ENCODE measurements at places on chromosomes 5 and 9.

GRCh38 chr9:2808105-2808504 is 35.8 kb downstream of the PUM3 start:
- no peak for DNase-seq

GRCh38 chr5:39502704-39503103 is 77.9 kb upstream of the DAB2 start:
- DNase-seq: no peak

DNA sequence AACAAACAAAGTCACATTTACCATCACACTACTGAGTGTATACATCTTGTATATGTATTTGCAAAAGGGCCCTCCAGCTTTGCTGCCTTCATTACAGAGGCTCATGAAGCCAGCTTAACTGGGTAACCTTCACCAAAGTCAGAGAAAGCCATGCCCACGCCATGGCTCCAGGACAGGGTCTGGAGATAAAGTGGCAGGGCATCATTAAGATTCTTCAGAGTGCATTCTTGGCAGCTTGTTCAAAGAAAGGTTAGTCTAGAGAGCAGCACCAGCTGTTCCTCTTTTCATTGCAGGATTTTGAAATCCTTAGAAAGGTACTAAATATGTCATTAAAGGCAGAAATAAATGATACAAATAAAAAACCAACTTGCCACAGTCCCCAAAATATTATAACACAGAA is 333.2 kb downstream of the NDUFS4 start:
- no peak for DNase-seq

DNA sequence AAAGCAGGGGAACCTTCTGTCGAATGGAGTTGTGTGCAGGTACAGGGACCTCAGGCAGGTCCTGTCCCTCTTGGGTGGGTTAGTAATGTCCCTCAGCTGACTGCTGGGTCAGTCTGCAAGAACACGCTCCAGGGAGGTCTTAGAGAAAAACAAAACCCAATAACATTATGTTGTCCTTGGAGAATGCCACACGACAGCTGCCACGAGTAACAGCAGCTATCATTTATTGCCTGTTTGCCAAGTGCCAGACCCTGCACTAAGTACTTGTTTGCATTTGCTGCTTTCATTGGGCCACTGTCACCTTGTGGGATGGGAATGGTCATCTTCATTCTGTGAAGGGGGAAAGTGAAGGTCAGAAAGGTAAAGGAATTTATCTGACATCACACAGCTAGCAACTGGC is 310.3 kb downstream of the SLIT3 start:
- DNase-seq: no peak

GRCh38 chr5:32726086-32726557 is 15.0 kb downstream of the NPR3 start:
- no peak for DNase-seq

GRCh38 chr5:129392681-129393080 is 67.4 kb upstream of the ADAMTS19 start:
- DNase-seq: no peak

DNA sequence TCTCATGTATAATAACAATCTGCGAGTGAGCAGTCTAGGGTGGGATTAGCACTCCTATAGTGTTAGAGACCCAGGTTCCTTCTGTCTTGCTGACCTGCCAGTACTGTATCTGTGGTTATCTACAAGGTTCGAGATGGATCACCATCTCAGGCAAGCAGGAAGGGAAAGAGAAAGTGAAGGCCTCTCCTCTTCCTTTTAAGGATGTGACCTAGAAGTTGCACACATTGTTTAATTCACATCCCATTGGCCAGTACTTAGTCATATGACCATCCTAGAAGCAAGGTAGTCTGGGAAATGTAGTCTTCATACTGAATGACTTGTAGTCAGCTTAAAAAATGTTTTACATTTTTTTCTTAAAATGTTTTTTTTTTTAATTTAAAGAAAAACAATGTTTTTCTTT is 168.6 kb downstream of the CARTPT start:
- DNase-seq: no peak

DNA sequence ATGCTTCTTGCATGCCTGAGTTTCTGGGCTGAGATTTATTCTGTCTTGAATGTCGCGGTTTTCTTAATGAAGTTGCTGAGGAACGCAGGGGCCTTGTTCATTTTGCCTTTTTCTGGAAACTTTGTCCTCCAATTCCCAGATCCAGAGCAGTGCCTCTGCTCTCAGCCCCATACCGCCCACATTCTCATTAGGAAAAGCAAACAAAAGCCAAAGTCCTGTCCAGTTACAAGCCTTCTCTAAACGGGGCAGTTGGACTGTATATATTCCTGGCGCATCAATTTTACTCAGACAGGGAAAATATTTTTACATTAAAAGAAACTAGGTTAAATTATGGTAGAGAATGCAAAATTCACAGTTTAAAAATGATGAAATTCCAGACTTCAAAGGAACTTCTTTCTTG is 1.2 kb upstream of the PSAT1 start:
- no peak for DNase-seq

DNA sequence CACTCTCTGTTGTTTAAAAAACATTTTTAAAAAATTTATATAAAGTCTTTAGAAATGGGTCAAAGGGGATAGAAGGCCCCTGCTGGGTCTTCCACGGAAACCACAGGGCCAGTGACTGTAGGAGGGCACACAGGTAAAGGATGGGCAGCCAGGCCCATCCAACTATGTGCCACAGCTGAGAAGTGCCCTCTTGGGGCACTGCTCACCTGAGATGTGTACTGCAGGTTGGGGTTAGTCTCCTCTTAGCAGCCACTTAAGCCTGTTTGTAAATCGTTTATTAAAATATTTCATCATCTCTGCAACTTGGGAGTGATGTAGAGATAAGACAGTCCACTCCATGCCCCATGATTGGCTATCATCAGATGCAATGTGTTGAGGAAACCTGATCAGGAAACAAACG is 222.4 kb downstream of the DIRAS2 start:
- no peak for DNase-seq

GRCh38 chr5:156423597-156423996 is 96.6 kb downstream of the SGCD start:
- no peak for DNase-seq

GRCh38 chr5:173527671-173528070 is 88.8 kb downstream of the BOD1 start:
- DNase-seq: no peak

GRCh38 chr9:7974335-7974960 is 174.9 kb upstream of the DMAC1 start:
- DNase-seq: peak; percentile 33

GRCh38 chr5:2660315-2660714 is 91.2 kb downstream of the IRX2 start:
- no peak for DNase-seq

DNA sequence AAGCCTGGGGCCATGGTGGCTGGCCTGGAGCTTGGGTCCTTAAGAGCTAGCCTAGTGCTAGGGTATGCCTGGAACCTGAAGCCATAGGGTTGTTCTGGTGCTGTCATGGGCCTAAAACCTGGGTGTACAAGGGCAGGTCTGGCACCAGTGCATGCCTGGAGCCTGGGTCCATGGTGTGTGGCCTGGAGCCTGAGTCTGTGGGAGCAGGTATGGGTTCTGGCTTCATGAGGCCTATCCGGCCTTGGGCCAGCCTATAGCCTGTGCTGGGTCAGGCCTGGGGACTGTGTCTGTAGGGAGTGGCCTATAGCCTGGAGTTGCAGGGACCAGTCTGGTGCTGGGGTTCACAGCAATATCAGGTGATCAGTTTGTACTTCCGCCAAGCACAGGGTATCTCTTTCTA is 347.2 kb upstream of the MEF2C start:
- DNase-seq: no peak

GRCh38 chr5:32802764-32803163 is 91.6 kb downstream of the NPR3 start:
- DNase-seq: no peak

- no peak for DNase-seq
These were observed 496.7 kb downstream of the ENC1 start for GRCh38 chr5:74143721-74144330.

DNA sequence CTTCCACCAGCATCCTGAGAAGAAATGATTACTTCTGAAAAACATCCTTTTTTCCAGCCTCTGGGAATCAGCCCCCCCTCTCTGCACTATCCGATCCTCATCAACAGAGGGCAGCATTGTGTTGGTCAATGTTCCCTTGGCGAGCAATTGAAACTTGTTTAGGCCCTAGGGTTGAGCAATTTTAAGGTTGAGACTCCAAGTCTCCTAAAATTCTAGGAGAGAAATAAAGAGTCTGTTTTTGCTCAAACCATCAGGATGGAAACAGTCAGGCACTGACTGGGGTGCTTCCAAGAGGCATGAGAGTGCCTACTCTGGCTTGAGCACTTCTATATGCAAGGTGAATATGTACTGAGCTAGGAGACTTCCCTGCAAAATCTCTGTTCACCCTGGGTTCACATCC is 12.4 kb upstream of the CYFIP2 start:
- DNase-seq: no peak

Measured in stimulated activated CD8-positive, alpha-beta memory T cell treated with anti-CD3 and anti-CD28 coated beads, Interleukin-4, amount 100 ng/mL, for 48 hours (primary cell).